ENCODE measurements at places on chromosomes 5 and 9. TPM values are rescaled to one million over a fixed set of nuclear protein-coding genes. Genes with fewer than 3 reads are reported as not detected.

Gene PCDHGB6
- 4.8 TPM for total RNA-seq

Gene ARID3C
- 0.36 TPM for total RNA-seq

Gene FAM81B
- total RNA-seq, result not detected

Gene CARTPT
- not detected for total RNA-seq

Gene ZNF608
- total RNA-seq, result 10.1 TPM

Gene DEPDC1B
- total RNA-seq, result 0.63 TPM

Data from smooth muscle cell of the pulmonary artery (primary cell).